ENCODE measurements at places on chromosomes 3 and 15.

DNA sequence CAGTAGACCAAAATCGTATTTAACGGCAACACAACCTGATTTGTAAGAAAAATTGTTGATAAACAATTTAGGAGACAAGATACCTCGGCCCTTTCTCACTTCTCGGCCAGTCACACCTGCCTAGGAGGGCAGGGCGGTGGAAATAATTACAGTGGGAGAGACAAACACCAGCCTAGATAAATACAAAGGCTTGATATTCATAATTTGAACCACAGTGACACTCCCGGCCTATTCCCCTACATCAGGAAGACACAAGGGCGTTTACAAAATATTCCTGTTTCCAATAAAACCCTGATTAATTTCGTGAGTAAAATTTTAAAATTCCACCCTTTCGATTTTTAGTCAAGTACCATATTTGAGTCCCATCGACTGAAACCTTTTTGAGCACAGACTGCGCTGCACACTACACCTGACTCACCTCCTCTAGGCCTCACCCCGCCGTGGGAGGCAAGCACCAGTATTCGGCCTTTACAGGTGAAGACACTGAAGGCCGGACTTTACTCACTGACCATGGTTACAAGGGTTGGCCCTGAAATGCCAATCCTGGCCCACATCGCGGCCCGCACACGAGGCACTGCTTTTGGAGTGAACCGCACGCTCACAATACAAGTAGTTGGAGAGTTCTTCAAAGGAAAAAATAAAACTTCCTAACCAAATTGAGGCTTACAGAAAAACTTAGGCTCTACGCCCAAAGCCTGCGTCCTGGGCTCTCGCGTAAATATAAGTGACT, 794 bp downstream of the ARPP19 start:
- DNase-seq: peak; percentile 18

GRCh38 chr3:183487896-183488295, 59.5 kb upstream of the MCF2L2 start:
- no peak for DNase-seq

DNA sequence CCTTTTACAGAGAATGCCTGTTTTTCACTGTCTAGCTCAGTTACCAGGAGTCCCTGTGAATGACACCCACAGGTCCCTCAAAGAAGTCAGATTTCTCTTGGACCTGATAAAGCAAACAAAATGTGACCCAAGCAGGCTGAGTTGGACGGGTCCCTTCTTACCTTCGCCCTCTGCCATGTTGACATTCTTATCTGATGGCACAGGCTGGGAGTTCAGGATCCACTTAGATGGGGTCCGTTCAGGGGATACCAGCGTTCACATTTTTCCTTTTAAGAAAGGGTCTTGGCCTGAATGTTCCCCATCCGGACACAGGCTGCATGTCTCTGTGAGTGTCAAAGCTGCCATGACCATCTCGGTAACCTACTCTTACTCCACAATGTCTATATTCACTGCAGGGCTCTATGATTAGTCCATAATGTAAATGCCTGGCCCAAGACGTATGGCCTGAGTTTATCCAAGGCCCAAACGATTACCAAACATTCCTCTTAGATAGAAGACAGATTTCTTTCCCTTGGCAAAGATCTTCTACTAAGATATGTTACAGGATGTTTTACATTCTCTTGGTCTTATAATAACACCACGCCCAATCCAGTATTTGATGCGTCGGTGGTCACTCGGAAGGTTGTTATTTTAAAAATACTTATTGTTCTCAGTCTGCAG, 179.1 kb downstream of the THSD4 start:
- no peak for DNase-seq

DNA sequence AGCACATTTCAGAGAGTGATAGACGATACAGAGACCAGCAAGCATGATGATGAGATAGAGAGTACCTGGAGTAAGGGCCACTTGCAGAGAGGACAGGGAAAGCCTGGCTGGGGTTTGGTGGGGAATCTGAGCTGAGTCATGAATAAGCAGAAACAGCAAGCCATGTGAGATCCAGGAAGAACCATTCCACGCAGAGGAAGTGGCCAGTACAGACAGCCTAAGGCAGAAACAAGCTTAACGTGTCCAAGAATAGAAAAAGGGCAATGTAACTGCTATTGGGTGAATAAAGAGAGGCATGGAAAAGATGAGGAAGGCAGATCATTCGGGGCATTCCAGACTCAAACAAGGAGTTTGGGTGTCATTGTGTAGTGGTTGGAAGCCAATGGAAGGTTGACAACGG, 816.3 kb upstream of the CFAP20DC start:
- DNase-seq: no peak

DNA sequence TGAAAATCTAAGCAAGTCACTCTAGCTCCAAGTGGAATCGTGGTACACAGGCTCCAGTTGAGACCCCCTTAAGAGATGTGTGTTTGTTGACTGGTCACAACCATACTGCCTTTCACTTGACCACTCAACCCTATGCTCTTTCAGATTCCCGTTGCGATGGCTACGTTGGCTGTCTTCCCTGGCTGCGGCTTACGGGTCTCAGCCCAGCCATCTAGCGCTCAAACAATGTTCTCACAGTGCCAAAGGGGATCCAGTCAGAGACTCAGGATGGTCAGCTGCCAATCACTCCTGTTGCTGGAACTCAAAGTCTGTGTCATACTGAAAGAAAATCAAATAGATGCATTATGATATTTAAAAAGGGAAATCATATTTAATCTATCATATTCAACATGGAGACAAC, 237.6 kb downstream of the ITPR1 start:
- DNase-seq: no peak

GRCh38 chr15:66785637-66786036, 83.6 kb downstream of the SMAD6 start:
- no peak for DNase-seq

DNA sequence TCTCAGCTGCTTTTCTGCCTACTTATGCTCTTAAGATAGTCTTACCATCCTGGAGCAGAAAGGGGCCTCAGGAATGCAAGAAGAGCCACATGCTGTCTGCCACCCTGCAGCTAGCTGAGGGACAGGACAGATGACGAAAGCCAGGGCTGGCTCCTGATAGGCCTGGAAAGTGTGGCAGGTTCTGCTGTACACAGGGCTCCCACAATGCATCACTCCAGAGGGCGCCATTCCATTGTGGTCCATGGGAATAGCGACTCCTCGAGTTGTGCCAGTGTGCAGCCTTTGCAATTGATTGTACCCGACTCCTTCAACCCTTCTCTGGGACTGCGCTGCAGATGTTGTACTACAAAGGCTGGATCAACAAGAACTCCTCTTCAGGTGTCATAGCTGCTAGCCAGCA, 11.2 kb downstream of the ACAN start:
- DNase-seq: no peak

GRCh38 chr3:112744106-112744505, 102.6 kb downstream of the CD200R1L start:
- no peak for DNase-seq

GRCh38 chr3:153061938-153062528, 100.0 kb upstream of the RAP2B start:
- DNase-seq: no peak

DNA sequence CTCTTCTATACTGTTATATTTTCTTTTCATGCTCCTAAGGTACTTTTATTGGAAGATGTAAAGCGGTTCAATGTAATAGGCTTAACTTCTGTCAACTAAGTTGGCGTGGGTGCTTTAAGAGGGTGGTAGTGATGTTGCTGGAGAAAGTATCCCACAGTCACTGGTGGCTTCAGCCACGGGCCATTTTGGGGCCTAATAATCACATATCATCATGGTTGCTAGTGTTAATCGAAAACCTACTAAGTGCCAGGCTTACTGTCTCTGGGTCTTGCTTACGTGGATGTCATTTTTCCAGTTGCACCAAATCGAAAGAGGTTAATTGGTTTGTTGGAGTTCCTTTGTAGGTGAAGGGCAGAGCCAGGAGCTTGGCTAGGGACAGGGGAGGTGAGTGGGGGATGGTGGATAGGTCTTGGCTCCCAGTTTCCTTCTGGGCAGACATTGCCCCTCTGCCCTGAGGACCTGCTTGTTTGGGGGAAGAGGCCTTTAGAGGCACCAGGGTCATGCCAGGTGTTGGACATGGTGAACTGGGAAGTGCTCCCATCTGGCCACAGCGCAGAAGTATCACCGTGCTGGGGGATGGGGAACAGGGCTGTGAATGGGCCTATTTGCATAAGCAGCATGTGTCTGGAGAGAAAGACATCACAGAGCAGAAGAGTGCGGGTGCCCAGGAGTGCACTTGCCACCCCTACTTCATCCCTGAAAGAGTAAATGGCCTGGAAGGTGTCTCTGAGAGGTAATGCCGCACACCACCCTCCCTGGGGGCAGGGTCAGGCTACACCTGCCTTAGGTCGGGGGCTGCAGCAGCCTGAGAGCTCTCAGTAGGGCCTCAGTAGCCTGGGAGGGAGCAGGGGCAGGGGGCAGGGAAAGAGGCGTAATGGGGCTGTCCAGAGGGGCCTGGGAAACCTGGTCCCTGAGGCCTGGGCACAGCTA, 62.4 kb upstream of the POLG start:
- DNase-seq: no peak

- DNase-seq: no peak
These were observed 41.3 kb downstream of the GLDN start for GRCh38 chr15:51382787-51383186.

- no peak for DNase-seq
These were observed 93.5 kb downstream of the ZIC4 start for GRCh38 chr3:147312786-147313280.

- no peak for DNase-seq
These were observed 37.1 kb downstream of the ATP6V1A start for GRCh38 chr3:113783980-113784379.

- DNase-seq: no peak
These were observed 1.3 kb upstream of the LYSMD4 start for GRCh38 chr15:99734575-99734974.

DNA sequence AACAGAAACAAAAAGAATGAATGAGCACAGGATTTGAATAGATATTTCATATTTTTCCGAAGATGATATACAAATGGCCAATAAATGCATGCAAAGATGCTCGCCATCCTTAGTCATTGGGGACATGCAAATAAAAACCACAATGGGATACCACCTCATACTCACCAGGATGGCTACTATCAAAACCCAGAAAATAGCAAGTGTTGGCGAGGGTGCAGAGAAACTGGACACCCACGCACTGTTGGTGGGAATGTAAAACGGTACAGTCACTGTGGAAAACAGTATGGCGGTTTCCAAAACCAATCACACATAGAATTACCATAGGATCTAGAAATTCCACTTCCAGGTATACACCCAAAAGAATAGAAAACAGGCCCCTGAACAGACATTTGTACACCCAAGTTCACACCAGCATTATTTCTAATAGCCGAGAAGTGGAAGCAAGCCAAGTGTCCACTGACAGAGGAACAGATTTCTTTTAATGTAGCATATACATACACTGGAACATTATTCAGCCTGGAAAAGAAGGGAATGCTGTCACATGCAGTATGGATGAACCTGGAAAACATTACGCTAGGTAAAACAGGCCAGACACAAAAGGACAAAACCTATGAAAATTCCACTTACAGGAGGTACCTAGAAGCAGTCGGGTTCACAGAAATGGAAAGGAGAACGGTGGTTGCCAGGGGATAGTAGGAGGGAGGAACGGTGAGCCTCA, 3.6 kb downstream of the RNF168 start:
- no peak for DNase-seq

- DNase-seq: no peak
These were observed 131.7 kb downstream of the STAG1 start for GRCh38 chr3:136620436-136620835.

DNA sequence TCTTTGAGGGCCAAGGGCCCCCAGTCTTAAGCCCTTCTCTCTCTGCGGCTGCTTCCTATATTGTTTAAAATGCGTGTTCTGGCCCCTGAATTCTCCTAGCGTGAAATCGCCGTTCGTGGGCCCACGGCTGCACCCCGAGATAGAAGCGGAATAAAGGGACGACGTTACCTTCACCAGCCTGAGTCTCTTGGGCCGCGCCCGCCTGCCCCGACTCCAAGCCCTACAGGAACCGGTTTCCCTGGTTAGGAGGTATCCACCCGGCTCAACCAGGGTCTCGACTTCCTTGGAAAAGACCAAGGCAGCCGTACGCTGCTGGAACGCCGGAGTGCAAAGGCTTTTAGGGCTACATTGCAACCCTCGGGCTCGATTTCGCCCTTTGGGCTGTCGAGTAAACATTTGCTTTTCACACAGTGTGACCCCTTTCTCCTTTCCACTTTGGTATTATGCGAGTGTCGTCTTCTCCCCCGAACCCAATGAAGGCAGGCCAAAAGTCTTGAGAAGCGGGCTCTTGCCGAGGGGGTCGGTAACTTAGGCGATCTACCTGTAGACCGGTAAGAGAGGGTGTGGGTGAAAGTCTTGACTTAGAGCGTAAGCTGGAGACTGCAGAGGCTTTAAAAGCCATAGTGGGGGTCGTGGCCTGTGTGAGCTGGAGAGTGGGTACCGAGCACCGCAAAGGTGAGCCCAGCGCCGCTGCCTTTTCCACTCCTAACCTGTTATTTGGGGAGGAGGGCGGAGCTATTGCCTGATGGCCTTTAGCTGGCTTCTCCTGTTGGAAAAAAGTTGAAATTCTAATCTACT, 2.0 kb downstream of the TRIM71 start:
- DNase-seq: no peak

DNA sequence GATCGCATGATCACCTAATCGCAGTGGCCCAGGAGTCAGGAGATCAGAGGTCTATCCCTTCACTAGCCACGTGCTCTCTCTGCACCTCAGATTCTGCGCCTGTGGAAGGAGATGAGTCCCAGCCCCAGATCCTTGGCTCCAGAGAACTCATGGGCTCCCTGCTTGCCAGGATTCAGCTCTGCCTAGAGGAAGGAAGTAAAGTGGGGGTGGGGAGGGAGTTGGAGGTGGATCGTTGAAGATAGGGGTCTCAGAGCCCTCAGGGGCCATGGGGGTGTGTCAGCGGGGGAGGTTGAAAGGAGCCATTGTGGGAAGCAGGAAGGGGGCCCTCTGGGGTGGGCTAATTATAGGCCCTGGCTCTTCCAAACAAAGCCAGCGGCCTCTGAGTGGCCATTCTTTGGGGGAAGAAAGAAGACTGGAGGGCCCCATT, 11.3 kb upstream of the STRA6 start:
- no peak for DNase-seq

DNA sequence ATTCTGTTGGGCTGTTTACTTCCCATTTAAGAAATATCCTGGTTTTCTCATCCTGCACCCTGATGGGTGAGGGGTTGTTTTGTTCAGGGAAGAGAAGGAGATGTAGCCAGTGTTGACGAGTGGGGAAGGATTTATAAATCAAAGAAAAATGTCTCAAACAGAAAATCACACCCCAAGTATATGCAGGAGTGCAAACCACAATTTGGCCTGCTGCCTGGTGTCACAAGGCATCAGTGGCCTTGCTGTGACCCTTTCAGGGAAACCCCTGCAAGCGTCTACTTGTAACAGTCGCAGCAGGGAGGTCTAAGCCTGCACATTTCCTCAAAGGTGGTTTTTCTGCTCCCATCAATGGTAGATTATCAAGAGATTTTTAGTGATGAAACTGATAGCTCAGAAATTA, 132.6 kb upstream of the LRRN1 start:
- DNase-seq: no peak

DNA sequence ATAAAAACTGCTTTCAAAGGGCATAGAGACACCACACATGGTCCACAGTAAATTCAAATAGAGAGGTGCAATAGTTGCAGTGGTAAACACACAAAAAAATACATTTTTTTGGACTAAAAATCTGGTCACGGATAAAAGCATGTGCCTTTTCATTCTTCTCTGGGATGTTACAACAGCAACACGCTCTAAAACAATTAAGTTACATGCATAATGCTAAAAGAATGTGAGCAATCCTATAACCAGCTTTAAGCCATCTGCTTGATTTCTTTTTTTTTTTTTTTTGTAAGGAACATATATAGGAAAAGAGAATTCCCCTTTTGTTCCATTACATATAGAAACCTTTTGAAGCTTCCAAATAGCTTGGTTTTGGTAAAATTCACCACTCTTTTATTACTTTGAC, 20.0 kb downstream of the WNT5A start:
- DNase-seq: no peak

Measured in urinary bladder (tissue), 4 donors.